ENCODE measurements at places on chromosomes 7 and 10. TPM values are rescaled to one million over a fixed set of nuclear protein-coding genes. Genes with fewer than 3 reads are reported as not detected.

The TEX47 gene
- total RNA-seq = not detected

The FAM25A gene
- not detected for total RNA-seq

The GALNT11 gene
- total RNA-seq = 22.8 TPM

The COL17A1 gene
- total RNA-seq = not detected

The CPEB3 gene
- 1.8 TPM for total RNA-seq

The ZNF853 gene
- 1.8 TPM for total RNA-seq

The ERCC6 gene
- total RNA-seq = 19.1 TPM

The HPSE2 gene
- not detected for total RNA-seq

The HPS1 gene
- 51.9 TPM for total RNA-seq

The GOLGA7B gene
- total RNA-seq = 0.92 TPM

The CTTNBP2 gene
- total RNA-seq = not detected

The RNF32 gene
- 0.43 TPM for total RNA-seq

The SPDYE11 gene
- total RNA-seq = not detected

The WBP1L gene
- total RNA-seq = 11.4 TPM

The LLCFC1 gene
- total RNA-seq = not detected

The ANK3 gene
- total RNA-seq = 10.3 TPM

The DRGX gene
- not detected for total RNA-seq

Measured in activated CD8-positive, alpha-beta T cell treated with anti-CD3 and anti-CD28 coated beads for 36 hours (primary cell).